ENCODE measurements at places on chromosomes 7 and 10.
A peak's percentile ranks its signal among the peaks of the same experiment; 100 is the strongest.

DNA sequence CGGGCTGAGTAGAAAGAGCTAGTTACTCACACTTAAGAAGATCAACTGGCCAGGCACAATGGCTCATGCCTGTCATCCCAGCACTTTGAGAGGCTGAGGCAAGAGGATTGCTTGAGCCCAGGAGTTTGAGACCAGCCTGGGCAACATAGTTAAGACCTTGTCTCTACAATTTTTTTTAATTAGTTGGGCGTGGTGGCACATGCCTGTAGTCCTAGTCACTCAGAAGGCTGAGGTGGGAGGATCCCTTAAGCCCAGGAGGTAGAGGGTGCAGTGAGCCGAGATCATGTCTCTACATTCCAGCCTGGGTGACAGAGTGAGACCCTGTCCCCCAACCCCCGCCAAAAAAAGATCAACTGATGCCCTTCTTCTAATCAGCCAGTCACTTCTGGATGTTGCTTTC, 74.6 kb upstream of the ATP6V0A4 start:
- no peak for DNase-seq

- DNase-seq: no peak
Measured at GRCh38 chr7:90897961-90898469, 301.9 kb downstream of the CDK14 start.

DNA sequence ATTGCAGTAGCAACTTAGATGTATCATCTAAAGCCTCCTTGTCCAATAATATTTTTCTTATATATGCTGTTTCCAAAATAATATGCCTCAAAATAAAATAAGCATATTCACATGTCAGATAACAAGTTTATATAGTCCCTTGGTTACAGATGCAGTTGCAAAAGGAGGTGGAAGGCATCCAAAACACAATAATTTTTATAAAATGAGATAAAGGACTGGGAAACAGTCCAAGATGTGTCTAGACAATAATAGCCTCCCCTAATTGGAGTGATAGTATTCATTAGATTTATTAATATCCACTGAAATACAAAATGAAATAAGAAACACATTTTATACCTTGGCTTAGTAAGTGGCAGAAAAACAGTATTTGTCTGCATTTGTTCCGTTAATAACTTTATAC, 30.3 kb downstream of the BCAP29 start:
- no peak for DNase-seq

GRCh38 chr7:77570330-77571011, 33.4 kb downstream of the PTPN12 start:
- no peak for DNase-seq

GRCh38 chr10:100984672-100985177, 2.6 kb downstream of the MRPL43 start:
- DNase-seq: no peak

GRCh38 chr10:35501923-35502322, 103.2 kb upstream of the GJD4 start:
- DNase-seq: no peak

GRCh38 chr7:41977151-41977651, 259.8 kb downstream of the GLI3 start:
- DNase-seq: no peak

DNA sequence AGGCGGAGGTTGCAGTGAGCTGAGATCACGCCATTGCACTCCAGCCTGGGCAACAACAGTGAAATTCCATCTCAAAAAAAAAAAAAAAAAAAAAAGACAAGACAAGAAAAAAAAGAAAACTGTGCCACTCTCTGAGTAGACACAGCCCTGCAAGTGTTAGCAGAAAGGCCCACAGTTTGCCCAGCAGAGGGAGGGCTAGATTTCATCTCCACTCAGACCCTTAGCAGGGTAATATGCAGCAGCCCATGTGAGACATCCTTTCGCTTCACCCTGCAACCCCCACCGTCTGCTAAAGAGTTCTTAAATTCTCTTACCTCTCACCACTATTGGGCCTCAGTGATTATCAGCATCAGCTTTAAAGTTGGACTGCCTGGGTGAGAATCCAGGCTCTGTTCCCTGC, 38.2 kb downstream of the CTNNA3 start:
- no peak for DNase-seq

- DNase-seq: peak; percentile 59
Measured at GRCh38 chr7:36303202-36304098, 86.2 kb upstream of the ANLN start.

GRCh38 chr10:21943633-21944265, 59.8 kb downstream of the DNAJC1 start:
- DNase-seq: no peak

- DNase-seq: no peak
Measured at GRCh38 chr7:149431486-149432120, 29.3 kb downstream of the ZNF777 start.

- DNase-seq: no peak
Measured at GRCh38 chr7:1902231-1902855, 232.3 kb downstream of the ELFN1 start.

- DNase-seq: no peak
Measured at GRCh38 chr7:40324914-40325313, 190.1 kb downstream of the SUGCT start.

GRCh38 chr10:27794157-27794556, 48.5 kb upstream of the MKX start:
- no peak for DNase-seq

DNA sequence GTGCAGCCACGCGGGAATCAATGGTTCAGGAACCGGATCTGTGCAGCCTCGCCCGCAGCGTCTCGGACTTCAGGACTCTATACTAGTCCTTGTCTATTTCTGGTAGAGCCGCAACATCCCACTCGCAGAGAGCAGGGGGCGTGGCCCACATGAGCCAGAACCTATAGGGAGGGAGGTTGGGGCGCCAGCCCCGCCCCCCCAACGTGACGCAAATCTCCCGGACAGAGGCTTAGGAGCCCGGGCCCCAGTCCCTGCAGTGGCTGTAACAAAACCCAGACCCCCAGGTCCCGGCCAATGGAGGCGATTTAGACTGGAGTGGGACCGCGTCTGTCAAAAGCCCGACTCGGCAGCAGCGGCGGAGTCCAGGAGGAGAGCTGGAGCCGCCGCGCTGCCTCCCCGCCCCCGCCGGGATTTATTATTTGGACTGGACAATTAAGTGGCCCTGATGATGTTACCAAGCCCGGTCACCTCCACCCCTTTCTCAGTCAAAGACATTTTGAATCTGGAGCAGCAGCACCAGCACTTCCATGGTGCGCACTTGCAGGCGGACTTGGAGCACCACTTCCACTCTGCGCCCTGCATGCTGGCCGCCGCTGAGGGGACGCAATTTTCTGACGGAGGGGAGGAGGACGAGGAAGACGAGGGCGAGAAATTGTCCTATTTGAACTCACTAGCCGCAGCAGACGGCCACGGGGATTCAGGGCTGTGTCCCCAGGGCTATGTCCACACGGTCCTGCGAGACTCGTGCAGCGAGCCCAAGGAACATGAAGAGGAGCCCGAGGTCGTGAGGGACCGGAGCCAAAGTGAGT, at the start of gene NKX2-3:
Gene NKX2-3, plus strand, starts transcription at position 256 of the 809 bp plus-strand sequence. Its CDS starts 190 bp downstream, at position 446.
- no peak for DNase-seq

DNA sequence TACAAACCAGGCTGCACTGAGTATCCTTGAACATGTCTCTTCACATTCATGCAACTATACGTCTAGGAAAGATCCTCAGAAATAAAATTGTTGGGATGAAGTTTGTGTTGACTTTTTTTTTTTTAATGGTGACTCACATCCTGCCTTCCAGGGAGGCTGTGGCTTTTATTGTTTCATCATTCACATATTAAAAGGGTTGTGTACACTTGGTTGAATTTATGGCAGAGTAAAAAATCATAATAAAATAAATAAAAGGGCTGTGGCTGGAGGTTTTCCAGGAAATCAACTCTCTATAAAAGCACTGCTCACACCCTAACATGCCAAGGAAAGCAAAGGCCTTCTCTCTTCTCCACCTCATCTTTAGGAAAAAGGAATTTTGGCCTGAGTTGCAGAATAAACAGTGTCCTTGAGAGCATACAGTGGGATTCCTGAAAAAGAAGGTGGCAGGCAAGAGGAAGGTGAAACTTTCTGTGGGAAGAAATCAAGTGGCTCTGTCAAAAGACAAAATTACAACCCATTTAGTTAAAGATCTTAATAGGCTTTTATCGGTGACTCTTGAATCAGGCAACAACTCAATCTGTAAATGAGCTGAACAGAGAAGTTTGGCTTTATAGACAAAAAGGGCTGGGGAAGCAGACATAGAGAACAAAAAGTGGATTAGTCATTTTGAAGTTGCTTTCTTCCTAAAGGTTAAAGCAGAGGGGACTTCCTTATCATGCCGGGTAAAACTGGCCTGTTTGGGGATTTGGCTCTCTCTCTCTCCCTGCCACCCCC, 41.6 kb upstream of the FHIP2A start:
- DNase-seq: peak; percentile 31

DNA sequence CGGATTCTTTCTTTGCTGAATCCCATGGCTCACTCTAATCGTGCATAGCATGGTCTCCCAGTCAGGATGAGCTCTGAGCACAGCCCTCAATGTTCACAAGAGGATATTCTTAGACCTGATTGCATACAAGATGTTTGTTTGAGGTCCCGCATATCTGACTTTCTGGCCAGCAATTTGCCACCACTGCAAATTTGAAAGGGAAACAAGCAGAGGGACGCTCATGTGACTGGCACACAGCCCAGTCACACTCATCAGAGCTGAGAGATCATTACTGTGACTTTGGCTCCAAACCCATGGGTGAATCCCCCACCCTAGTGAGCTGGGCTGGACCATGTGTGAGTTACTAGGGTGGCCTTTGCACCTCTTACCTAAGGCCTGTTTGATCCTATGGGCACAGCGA, 9.9 kb downstream of the TAS2R41 start:
- DNase-seq: no peak

DNA sequence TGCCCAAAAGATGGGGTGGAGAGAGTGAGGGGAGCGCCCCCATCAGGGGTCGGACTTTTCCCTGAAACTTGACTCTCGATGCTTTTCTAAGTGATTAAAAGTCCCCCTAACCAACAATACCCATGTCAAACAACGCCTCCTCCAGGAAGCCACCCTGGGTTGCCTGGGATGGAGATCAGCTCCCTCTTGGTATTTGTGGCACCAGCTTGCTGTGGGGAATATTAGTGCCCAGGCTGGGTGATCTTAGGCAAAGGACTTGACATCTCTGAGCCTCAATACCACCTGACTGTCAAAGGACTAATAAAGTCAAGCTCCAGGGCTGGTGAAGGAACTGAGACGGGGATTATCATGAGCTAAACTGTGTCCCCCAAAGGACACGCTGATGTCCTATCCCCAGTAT, 18.2 kb upstream of the ELFN1 start:
- no peak for DNase-seq

GRCh38 chr10:98041352-98042043, 11.1 kb upstream of the CRTAC1 start:
- DNase-seq: peak; percentile 60

DNA sequence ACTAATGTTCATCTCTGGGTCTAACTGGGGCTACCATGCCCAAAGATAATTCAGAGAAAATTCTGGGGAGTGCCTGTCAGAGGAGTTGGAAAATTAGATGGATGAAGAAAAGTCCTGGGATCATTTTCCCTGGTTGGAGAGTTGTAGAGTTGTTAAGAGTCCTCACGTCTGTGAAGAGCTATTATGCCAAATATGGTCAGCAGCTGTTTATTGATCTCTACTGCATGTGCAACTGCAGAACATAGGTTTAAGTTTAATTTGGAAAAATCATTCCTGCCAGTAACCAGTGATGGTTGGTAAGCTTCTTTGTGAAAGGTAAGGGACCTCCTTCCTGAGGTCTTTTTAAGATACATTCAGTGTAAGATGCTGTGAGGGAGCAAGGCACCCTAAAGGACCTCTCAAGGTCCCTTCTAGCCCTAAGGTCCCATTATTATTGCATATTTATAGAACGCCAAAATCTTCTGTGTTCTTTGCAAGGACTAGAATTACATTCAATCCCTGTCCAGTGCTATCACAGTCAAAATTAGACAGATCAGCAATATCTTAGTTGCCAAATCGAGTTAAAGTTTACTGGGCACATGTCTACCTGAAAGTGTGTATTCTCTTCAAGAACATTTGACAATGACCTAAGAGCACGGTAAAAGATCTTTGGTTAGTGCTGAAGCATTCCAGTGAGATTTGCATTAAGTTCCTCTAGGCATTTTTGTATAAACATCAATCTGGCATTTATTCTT, 62.7 kb downstream of the VTI1A start:
- no peak for DNase-seq

- no peak for DNase-seq
Measured at GRCh38 chr7:573269-573932, 53.8 kb upstream of the PDGFA start.

DNA sequence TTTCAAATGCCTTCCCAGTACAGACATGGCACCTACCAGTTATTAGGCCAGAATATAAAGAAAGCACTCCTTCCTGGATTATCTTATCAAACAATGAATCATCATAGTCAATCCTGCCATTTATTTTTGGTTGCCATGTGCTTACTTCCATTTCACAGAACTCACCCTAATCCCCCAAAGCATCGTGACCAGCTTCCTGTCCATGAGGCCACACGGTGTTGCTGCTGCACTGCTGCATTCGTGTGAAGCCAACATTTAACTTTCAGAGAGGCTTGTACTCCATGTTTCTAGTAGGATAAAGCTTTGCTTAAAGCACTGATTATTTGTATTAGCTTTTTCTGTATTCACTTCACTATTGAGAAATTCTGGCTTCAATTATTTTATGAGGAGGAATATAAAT, 14.4 kb downstream of the COL28A1 start:
- peak; percentile 49 for DNase-seq

DNA sequence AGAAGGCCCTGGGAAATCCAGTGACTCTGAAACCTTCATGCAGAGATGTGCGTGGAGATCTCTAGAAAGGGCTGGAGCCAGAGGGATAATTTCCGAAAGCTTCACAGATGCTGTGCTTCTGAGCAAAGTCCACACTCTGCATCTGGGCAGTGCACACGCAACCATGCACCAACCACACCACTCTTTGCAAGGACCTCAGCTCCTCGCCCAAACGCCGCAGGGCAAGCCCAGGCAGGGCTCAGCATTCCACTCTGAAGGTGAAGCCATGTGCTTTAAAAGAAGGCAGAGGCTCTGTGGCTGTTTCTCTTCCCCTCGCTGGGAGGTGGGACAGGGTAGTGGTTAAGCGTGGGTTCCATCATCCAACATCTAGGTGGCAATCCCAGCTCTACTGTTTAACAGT, 48.4 kb downstream of the ASB13 start:
- DNase-seq: no peak

DNA sequence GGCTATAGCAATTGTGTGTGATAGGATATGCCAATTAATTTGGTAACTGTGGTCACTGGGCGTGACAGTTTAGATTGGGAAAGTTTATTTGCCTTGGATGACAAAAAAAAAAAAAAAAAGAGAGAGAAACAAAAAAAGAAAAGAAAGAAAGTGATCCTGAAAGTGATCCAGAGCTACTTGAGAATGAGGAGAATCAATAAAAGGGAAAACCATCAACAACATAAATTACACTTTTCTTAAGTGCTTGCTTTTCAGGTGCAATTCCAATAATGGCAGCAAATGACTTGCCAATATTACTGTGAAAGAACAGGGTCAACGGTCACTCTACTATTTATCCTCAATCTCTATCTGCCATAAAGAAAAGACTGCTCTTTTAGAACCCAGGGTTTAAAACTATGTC, 191.8 kb upstream of the SEMA3C start:
- no peak for DNase-seq

- DNase-seq: peak; percentile 22
Measured at GRCh38 chr7:39357648-39358047, 208.6 kb upstream of the YAE1 start.

Data from NCI-H146 (cell line).